Suprapubic skin (tissue), 4 donors: ENCODE measurements at places on chromosomes 3 and 15. TPM values are rescaled to one million over a fixed set of nuclear protein-coding genes. Genes with fewer than 3 reads are reported as not detected.

DNA sequence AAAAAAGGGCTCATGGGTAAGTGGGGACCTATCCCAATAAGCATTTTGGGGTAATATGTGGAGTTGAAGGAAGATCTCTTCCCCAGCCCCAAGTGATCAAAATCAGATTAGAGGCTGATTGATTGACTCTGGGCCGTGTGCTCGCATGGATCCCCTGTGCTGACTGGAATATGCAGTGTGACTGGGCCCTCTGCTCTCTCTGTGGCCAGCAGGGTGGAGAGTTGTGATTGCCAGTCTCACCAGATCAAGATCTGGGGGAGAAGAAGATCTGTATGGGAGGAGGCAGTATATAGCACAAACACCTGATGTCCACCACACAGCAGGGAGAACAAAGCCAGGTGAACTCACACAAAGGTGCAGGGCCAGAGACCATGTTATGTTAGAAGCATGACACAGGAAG, 8.8 kb downstream of the NUDT16 start:
- no peak for DNase-seq

Gene CAPN7
- total RNA-seq: 33.5 TPM

DNA sequence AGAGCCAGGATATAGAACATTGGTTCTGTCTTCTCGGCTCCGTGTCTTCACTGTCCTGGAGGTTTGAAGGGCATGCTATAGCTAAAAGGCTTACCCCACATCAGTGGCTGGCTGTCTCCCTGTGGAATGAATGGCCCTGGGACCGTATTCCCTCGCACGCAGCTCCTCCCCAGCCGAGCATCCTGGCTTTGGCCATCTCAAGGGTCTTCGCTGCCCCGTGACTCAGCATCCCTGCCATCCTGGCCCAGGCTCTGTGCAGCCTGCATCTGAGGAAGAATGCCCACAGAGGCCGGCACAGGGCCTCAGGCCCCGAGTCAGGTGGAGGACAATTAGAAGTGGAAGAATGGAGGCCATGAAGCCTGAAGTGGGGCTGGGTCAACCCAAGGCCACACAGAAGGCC, 11.0 kb downstream of the LOXL1 start:
- no peak for DNase-seq

GRCh38 chr15:64216730-64217428, 54.1 kb upstream of the PPIB start:
- DNase-seq: no peak

DNA sequence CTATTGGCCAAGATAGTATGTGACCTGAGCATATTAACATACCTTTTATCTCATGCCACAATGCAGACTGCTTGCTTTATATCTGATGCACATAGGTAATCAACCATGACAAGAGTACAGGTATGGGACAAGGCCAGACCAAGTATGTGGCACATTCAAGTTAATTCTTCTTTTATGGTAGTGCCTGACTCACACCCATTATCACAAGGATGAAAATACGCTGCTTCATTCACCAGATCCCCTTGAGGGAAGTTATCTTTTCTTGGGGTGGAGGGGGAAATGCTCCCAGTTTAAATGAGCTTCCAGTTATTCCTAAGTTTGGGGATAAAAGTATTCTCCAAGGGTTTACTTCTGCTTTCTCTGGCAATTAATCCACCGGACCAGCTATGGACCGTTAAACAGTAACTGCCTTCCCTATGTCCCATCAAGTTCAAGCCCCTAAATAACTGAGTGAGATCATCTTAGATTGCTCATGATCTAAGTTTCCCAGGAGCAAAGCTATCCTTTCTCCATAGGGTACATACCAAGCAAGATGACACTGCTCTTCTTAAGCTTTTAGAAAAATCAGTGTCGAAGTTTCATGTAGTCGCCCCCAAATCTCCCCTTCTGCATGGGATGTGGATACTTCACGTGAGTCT, 1.9 kb downstream of the COL8A1 start:
- no peak for DNase-seq
